ENCODE measurements at places on chromosomes 11 and 22.
A peak's percentile ranks its signal among the peaks of the same experiment; 100 is the strongest.

DNA sequence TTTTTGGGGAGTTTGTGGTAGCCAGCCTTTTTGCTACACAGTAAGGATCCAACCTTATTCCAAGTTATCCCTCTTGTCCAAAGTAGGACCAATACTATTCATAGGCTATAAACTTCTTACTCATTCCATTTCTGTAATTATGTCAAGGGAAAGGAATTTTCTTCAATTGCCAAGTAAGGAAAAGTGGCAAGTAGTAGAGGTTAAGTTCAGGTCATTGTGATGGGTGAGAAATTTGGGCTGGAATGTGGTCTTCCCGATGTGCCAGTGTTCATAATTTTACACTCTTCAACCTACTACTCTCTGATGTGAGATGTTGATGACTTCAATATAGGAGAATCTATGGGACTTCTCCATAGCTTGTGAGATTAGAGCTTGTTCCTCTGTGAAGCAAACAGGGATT, 648.8 kb downstream of the METTL15 start:
- no peak for DNase-seq

DNA sequence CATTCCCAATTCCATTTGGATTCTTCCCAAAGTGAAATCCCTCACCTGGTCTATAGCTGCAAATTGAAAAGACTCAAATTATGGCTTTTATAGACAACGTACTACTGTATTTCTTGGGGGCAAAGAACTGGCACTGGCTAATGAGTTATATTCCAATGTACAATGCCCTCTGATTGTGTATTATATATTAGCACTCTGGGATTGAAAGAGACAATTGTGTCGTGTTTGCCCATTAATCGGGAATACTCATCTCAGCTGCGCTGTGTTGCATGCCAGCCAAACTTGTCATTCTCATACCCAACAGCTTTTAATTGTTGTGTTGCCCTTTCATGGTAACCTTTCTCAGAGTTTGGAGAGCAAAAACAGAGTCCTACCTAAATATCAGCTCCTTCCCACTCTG, 55.0 kb upstream of the ZBTB44 start:
- no peak for DNase-seq

DNA sequence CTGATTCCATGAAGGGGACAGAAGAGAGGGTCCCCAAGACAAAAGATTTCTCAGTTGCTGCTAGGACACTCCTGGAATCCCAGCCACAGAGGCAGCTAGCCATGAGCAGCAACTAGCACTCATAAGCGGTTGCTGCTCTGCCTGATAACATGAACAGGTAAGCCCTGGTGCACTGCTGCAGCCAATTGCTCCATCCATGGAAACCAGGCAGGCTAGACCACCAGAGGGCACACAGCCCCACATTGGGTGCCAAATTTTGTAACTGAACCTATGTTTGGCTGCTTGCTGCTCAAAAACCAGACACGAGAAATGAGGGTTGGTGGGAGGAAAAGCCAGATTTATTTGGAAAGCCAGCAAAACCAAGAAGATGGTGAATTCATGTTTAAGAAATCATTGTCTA, 21.9 kb upstream of the QSER1 start:
- DNase-seq: peak; percentile 46

- no peak for DNase-seq
Measured at GRCh38 chr11:70620510-70621184, 222.3 kb downstream of the CTTN start.

DNA sequence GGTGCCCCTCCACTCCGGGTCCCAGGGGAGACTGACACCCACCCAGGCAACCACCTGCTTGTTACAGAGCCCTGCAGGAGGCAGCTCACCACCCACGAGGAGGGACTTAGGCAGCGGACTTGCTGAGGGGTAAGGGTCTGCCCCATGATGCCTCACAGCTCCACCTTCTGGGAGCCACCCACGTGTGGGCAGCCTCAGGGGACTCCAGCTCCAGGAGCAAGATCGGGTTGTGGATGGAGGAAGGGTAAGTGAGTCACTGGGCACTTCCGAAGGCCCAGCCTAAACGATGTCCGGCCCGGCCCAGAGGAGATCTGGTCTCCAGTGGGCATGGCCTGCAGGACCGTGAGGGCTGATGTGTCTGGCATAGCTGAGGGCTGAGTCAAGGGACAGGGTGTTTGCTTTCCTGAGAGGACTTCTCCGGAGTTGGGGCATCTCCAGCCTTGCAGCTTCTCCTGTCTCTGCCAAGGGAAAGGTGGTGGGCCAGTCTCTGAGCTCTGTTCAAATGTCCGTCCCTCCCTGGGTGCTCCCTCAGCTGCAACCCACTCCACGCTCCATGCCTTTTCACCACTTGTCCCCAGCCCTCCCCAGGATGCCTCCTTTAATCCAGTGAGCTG, 32.3 kb upstream of the P2RY2 start:
- DNase-seq: no peak

- DNase-seq: no peak
Measured at GRCh38 chr11:80009081-80009480, 568.3 kb upstream of the TENM4 start.

- DNase-seq: peak; percentile 64
Measured at GRCh38 chr11:112962579-112963367, 1.6 kb downstream of the NCAM1 start.

GRCh38 chr11:5620651-5621521, 3.9 kb upstream of the TRIM34 start:
- DNase-seq: no peak

GRCh38 chr11:8661001-8661795, 21.3 kb downstream of the TRIM66 start:
- DNase-seq: no peak

DNA sequence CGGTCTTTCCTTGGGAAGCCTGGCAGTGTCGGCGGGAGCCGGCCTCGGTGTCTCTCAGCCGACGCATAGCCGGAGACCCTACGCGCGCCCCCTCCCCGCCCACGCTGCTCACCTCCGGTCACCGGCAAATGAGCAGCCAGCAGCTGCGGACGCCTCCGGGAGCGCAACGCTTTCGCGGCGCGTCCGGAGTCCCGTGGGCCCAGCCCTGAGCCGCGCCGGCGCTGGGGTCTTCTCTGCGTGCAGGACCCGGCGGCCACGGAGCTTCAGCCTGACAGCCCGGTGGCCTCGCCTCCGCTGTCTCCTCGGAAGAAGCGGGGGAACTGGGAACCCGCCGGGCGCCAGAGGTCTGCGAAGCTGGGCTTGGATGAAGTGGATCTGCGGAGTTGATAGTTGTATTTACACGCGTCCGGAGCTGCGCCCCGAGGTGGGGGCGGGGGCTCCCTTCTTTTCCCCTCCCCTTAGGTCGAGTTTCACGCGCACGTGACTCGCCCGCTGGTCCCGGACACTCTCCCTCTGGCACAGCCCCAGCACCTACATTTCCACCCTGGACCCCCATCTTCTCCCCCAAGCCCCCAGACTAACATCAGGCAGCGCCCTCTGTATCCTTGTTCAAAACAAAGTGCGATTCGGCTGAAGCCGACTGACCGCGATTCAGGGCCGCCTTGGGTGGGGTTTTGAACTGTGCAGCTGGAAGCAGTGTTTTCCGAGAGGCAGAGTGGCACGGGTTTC, at the start of gene SLC43A1:
Gene SLC43A1, minus strand, starts transcription at position 371 of the 729 bp plus-strand sequence. CDS start 1,591 bp downstream, outside the sequence.
- peak; percentile 52 for DNase-seq

DNA sequence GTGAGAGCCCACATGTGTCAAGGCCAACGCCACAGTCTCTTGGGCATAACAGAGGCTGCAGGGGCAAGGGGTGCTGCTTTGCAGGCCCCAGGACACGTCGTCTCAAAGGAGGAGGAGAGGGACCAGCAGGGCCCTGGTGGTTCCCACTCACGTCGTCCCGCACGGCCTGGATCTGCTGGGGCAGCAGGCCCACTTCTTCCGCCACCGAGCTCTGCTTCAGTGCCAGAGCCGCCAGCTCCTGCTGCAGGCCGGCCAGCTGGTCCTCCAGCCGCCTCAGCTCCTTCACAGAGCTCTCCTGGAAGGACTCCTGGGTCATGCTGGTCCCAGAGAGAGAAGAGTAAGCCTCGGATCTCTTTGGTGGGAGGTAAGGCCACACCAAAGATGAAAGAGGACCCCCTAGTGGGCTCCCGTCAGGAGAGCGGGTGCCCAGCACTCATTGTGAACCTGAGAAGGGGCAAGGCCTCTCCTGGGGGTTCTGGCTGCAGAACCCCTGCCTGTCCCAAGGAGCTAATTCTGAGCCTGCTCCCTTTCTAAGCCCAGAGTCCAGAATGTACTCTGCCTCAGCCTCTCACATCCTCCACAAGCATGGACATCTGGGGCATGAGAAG, 15.6 kb downstream of the SUN2 start:
- no peak for DNase-seq

- DNase-seq: no peak
Measured at GRCh38 chr11:85725510-85726258, 39.7 kb upstream of the CCDC89 start.

DNA sequence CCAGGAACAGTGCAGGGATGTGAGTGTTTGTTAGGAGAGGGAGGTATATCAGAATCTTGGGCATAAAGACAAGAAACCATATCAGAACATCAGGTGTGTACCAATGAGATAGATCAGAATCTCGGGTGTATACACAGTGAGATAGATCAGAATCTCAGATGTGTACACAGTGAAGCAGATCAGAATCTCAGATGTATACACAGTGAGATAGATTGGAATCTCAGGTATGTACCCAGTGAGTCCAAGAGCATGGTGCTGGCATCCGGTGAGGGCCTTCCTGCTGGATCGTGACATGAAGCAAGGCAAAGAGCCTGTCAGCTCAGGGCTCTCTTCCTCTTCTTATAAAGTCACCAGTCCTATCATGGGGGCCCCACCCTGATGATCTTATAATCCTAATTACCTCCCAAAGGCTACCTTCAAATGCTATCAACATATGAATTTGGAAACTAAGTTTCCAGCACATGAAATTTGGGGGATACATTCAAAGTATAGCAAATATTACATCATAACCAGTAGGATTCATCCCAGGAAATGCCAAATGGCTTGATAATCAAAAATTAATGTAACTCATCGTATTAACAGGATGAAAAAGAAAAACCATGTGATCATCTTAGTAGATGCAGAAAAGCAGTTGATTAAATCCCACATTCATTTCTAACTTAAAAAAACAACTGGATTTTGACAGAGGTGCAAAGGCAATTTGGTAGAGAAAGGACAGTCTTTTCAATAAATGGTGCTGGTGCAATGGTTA, 28.6 kb downstream of the PPARA start:
- DNase-seq: no peak
